CD14-positive monocyte (primary cell): ENCODE measurements at places on chromosomes 1 and 21. TPM values are rescaled to one million over a fixed set of nuclear protein-coding genes. Genes with fewer than 3 reads are reported as not detected.

DNA sequence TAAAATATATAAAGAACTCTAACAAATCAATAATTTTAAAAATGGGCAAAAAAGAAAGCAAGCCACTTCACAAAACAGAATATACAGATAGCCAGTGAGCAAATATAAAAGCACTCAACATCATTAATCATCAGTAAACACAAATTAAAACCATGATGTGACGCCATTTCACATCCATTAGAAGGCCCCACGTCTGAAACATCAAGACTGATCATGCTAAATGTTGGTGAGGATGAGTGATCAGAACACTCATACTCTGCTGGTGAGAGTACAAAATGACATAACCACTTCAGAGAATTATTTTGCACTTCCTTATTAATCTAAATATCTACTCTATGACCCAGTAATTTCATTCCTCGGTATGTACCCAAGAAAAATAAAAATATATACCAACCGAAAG, 512.2 kb upstream of the NR5A2 start:
- no peaks in the 10 kb centered on the region for H3K36me3 ChIP-seq
- no peak overlapping the region for H3K4me3 ChIP-seq
- no peaks in the 10 kb centered on the region for H3K27me3 ChIP-seq
- no peaks in the 10 kb centered on the region for H3K4me1 ChIP-seq
- H3K27ac ChIP-seq, result no peak overlapping the region
- no peak for DNase-seq

FLG gene
- not detected for polyA plus RNA-seq

- no peaks in the 10 kb centered on the region for H3K36me3 ChIP-seq
- H3K4me3 ChIP-seq, result no peak overlapping the region
- H3K27ac ChIP-seq, result no peak overlapping the region
- no peaks in the 10 kb centered on the region for H3K4me1 ChIP-seq
- no peak for DNase-seq
- no peaks in the 10 kb centered on the region for H3K27me3 ChIP-seq
These were observed 37.0 kb downstream of the SERBP1 start for GRCh38 chr1:67393240-67393639.

IFFO2 gene
- 0.78 TPM for polyA plus RNA-seq

PCNX2 gene
- 0.29 TPM for polyA plus RNA-seq

DNA sequence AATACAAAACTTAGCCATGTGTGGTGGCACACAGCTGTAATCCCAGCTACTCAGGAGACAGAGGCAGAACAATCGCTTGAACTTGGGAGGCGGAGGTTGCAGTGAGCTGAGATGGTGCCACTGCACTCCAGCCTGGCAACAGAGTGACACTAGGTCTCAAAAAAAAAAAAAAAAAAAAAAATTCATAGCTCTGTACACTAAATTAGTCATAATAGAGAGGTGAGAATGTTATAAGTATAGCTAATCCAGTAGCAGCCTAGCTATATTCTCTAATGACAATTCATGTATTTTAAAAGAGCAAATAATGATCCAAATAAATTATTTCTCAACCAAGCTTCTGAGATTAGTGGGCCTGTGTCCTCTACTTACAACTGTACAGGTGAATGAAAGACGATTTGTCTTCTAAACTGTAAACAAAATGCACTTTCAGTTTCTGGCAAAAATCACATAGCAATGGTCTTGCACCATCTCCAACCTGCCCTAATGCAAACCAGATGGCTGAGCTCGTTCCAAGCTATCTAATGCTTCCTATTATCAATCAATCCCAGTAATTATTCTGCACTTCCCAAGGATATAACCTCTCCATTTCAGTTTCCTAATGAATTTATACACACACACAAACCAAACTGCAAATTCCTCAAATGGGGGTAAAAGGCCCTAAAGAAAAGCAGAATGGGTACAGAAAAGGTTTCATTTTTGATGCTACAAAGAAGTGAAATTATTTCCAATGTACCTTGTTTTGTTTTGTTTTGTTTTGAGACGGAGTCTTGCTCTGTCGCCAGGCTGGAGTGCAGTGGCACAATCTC, 56.5 kb downstream of the GATAD2B start:
- H3K4me3 ChIP-seq, result no peak overlapping the region
- no peaks in the 10 kb centered on the region for H3K36me3 ChIP-seq
- no peaks in the 10 kb centered on the region for H3K4me1 ChIP-seq
- no peaks in the 10 kb centered on the region for H3K27me3 ChIP-seq
- no peak for DNase-seq

- no peak for DNase-seq
- H3K36me3 ChIP-seq, result no peaks in the 10 kb centered on the region
- H3K27ac ChIP-seq, result no peak overlapping the region
- H3K4me1 ChIP-seq, result no peaks in the 10 kb centered on the region
- no peak overlapping the region for H3K4me3 ChIP-seq
These were observed 131.0 kb downstream of the TGFBR3 start for GRCh38 chr1:91754816-91755580.

- no peaks in the 10 kb centered on the region for H3K36me3 ChIP-seq
- H3K4me3 ChIP-seq, result no peak overlapping the region
- H3K4me1 ChIP-seq, result no peaks in the 10 kb centered on the region
These were observed 42.5 kb downstream of the PTPRF start for GRCh38 chr1:43573066-43573800.

FMO5 gene
- polyA plus RNA-seq, result 16.8 TPM

GPR52 gene
- polyA plus RNA-seq, result 0.21 TPM in 1 of 2 replicates, not detected in the other

KCNK1 gene
- not detected for polyA plus RNA-seq

DNA sequence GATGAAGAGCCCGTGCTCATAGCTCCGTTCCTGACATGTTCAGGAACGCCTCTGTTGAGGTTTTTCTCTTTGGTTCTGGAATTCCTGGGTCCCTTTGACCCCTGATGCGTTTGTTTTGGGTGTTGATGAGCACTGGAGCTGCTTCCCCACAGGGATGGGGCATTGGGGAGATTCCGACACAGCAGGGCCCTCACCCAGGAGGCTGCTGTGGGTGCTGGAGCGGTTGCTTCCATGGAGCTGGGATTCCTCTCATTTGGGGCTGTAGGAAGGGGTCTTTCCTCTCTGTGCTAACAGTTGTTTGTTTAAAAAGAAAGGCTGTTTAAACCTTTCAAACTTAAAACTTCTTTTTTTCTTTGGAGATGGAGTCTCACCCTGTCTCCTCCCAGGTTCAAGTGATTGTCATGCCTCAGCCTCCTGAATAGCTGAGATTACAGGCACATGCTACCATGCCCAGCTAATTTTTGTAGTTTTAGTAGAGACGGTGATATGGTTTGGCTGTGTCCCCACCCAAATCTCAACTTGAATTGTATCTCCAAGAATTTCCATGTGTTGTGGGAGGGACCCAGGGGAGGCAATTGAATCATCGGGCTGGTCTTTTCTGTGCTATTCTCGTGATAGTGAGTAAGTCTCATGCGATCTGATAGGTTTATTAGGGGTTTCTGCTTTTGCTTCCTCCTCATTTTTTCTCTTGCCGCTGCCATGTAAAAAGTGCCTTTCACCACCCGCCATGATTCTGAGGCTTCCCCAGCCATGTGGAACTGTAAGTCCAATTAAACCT, 48.9 kb downstream of the SKI start:
- no peaks in the 10 kb centered on the region for H3K27me3 ChIP-seq
- H3K36me3 ChIP-seq, result peaks cover 11% of the 10 kb centered on the region
- DNase-seq, result no peak
- no peak overlapping the region for H3K4me3 ChIP-seq

GRIK1 gene
- polyA plus RNA-seq, result not detected in 2 replicates

GRCh38 chr1:88089961-88090360, 594.1 kb upstream of the PKN2 start:
- no peak for DNase-seq
- no peaks in the 10 kb centered on the region for H3K27me3 ChIP-seq
- no peak overlapping the region for H3K27ac ChIP-seq
- no peaks in the 10 kb centered on the region for H3K4me1 ChIP-seq
- no peaks in the 10 kb centered on the region for H3K36me3 ChIP-seq

DNA sequence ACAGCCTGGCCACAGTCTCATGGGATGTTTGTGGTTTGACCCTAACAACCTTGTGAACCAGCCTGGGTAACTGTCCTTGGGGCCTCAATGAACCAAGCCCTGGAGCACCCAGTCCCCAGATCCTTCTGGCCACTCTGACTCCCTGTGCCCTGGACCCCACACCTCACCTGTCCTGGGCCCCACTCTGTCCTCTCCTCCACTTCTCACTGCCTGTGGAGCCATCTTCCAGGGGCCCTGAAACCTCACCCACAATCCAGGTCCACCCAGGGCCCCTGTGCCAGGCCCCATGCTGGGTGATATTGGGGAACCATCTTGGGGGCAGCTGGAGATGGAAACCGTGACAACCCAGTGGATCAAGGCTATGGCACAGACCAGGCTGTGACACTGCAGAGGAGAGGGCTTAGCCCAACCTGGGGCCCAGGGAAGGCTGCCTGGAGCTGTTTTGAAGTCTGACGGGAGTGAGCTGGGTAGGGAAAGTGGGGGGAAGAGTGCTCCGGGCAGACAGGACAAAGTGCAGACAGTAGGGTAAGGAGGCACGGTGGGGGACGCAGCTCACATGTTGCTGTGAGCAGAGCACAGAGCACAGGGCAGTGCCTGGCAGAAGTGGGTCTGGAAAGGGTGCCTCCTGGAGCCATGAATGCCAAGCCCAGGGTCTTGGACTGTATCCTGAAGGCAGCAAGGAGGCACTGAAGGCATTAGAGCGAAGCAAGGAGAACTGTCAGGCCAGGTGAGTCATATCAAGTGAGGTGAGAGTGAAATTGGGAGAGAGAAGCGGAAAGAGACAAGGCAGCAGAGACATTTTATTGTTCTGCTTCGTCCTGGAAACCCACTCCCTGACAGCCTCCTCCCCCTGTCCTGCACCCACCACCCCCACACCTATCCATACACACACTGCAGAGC, 12.1 kb upstream of the LRP8 start:
- no peak overlapping the region for H3K4me3 ChIP-seq
- no peak overlapping the region for H3K27ac ChIP-seq
- H3K4me1 ChIP-seq, result peaks cover under 1% of the 10 kb centered on the region
- peak; percentile 2 for DNase-seq

GRCh38 chr1:8370046-8370881, 52.4 kb downstream of the SLC45A1 start:
- no peaks in the 10 kb centered on the region for H3K4me1 ChIP-seq
- peaks cover 87% of the 10 kb centered on the region for H3K36me3 ChIP-seq
- DNase-seq, result no peak
